ENCODE measurements at places on chromosomes 6 and 20.

DNA sequence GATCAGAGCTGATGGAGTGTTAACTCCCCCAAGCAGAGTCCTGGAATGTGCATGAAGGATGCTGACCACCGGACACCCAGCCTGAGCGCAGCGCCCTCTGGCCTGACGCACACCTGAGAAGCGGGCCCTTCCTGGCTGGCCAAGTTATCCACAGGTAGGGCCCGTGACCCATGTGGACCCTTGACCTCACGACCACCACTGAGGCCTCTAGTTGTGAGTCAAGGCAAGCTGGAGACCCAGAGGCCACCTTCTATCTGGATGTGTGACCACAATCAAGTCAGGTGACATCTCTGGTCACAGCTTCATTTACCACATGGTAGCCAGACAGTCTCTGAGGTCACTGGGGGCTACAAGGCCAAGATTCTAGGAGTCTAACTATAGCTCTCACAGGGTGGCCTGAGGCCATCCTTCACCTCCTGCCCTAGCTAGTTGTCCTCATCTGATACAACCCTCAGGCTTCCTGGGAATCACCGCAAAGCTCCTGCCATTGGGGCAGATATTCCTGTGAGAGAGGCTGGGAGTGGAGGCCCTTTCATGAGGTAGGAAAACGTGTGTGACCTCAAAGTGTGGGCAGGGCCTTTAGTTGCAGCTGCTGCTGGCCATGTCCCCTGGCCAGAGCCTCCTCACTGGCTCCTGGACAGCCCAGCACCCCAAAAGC lies 53.1 kb downstream of the DSTN start:
- no peak for DNase-seq

DNA sequence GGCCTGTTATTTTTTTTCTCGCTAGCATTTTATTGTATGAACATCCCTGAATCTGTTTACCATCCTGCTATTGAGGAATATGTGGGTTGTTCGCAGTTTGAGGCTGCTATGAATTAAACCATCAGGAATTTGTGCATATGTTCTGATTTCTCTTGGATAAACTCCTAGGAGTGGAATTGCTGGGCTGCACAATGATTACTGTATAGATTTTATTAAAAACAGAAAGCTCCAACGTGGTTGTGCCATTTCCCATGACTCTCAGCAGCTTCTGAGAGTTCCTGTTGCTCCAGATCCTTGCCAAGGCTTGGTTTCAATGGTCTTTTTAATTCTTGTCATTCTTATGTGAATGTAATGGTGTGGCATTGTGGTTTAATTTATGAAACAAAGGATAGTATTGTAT lies 75.1 kb downstream of the EDN3 start:
- DNase-seq: no peak

- DNase-seq: no peak
Measured at GRCh38 chr20:49549801-49550551, 18.0 kb downstream of the PTGIS start.

GRCh38 chr6:143581835-143582480 lies 70.4 kb upstream of the FUCA2 start:
- DNase-seq: no peak

GRCh38 chr6:15474196-15474595 lies 188.6 kb downstream of the DTNBP1 start:
- DNase-seq: no peak

DNA sequence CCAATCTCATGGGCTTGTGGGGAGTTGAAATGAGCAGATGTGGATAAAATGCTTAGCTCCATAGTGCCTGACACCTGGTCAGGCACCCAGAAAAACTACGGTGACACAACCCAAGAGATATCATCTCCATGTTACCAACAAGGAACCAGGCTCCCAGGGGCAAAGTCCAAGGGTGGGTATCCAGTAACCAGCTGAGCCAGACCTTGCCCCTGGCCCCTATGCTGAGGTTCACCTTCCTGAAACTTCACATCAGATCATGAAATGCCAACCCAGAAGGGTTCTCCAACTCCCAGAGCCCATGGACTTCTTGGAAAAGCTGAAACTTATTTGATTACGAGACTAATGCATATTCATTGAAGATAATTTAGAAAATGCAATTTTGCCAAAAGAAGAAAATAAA lies 141.8 kb upstream of the KCNG1 start:
- DNase-seq: no peak

DNA sequence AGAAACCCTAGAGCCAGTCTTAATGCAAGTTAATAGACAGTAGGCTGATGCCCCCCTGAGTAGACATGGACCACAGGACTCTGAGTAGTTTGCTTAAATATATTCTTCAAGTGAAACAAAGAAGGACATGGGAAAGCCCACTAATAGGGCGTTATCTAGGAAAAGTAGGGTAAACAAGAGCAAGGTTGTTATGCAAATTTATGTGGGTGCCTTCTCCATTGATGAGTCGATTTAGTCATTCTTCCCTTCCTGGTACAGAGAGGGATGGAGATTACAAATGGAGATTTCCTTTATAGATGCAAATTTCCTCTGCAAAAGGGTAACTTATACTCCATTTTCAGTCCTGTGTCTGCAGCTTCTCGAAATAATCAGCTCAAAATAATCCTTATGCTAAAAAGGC lies 262.0 kb downstream of the CD83 start:
- no peak for DNase-seq

- no peak for DNase-seq
Measured at GRCh38 chr20:45153752-45154151, 20.9 kb upstream of the PI3 start.

- no peak for DNase-seq
Measured at GRCh38 chr6:95518630-95519227, 58.6 kb upstream of the MANEA start.

- DNase-seq: no peak
Measured at GRCh38 chr6:1399085-1399780, 9.9 kb downstream of the FOXF2 start.

GRCh38 chr6:13924949-13925881 lies at the start of gene RNF182:
Gene RNF182, plus strand, starts transcription at chr6:13924952. Its CDS starts 52,168 bp downstream, at chr6:13977120.
- no peak for DNase-seq

Data from esophagus squamous epithelium (tissue), 5 donors.